Kidney (tissue), 22 donors: ENCODE measurements at places on chromosomes 11 and 22. TPM values are rescaled to one million over a fixed set of nuclear protein-coding genes. Genes with fewer than 3 reads are reported as not detected.

Gene TRIM29
- total RNA-seq = 32.9 TPM

DNA sequence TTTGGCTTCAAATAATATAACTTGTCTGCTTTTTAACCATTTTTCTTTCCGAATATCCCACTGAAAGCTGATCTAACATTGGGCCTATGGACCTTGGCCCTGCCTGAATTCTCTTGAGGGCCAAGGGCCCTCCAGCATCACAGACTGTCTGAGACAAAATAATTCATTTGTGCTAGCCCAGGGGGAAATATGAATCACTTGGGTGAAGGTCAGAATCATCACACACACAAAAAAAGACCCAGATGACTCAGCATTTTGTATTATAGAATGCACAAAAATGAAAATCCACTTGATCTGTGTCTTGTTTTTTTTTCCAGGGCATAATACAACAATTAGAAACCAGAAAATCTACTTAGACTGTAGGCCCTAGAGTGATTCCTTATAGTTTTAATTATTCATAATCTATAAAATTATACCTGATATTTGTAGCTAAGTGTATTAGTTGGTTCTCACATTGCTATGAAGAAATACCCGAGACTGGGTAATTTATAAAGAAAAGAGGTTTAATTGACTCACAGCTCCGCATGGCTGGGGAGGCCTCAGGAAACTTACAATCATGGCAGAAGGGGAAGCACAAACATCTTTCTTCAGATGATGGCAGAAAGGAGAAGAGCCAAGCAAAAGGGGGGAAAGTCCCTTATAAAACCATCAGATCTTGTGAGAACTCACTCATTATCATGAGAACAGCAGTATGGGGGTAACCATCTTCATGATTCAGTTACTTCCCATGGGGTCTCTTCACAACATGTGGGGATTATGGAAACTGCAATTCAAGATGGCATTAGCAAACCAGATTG lies 15.6 kb upstream of the RDX start:
- DNase-seq = no peak

DNA sequence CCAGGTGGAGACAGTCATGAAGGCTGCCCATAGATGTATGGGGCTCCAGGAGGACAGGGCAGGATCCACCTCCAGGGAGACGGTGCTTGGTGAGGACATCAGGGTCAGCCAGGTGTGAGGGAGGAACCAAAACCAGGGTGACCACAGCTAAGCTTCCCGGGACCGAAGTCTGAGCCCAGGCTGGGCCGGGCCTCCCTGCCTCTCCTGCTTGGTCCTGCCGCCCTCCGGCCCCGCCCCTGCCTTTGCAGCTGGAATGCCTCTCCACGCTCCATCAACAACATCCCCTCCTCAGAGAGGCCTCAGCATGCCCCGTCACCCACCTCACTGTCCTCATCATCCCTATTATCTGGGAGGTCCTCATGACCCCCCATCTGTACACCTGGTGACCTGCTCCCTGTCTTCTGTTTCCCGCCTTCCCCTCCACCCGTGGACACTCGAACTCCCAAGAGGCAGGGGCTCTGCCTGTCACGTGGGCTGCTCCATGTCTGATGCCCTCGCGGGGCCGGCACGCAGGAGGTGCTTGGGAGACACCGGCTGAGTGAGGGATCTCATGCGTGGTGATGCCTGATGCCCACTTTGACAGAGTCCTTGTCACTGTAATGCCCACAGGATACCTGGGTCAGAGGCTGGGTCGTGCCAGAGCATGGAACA lies 59.4 kb downstream of the RTL6 start:
- DNase-seq = peak; percentile 46

DNA sequence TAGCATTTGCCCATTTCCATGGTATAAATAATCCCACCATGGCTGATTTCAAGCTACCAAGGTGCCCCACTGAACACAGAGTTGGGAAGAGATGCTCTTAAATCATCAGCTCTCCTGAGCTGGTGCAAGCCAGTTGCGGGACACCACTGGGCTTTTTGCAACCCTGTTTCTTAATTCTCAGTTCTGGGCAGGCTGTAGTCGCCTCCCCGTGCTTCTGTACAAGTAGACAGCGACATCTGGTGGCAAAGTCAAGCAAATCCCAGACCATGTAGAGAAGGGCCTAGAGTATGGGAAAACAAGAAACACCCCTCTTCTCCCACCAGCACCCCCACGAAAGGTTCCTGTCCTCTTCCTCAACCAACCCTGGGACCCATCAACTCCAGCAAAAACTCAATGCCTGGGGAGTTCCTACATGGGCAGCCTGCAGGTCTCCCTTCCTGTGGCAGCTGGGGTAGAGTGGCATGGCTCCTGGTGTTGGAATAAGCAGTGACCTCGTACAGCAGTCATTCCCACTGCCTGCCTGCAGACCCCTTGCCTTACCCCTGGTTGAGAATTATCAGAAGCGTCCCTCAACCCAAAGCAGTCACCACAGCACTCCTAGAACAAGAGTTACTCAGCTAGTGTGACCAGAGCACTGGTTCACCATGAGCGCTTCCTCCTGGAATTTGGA lies 68.4 kb downstream of the IGLL5 start:
- peak; percentile 80 for DNase-seq

DNA sequence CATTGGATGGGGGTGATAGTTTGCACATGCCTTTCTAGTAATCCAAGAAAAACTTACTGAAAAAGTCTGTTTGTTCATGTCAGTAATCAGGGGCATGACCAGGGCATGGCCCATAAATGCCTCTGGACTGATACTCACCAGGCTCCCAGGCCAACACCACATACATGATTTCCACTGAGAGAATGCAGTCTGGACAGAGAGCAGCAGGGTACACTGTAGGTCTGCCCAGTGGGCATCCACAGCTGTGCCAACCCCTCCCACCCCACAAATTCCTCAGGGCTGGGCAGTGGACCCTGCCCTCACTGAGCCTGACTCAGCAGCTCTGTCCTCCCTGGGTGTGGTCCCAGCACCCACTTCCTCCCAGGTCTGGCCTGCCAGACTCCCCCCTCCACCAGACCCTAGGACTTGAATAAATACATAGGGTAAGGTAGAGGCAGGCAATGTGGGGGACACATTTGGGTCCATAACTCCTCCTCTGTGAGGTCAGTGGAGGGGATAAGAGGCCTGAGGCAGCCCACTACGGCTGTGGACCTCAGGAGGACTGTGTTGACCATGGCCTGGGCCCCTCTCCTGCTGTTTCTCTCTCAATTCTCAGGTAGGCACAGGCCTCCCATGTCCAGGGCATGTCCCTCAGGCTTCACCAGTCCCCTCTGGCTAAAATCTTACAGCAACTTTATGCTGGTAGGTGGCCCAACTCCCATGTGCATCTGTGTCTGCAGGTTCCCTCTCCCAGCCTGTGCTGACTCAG lies 92.2 kb upstream of the TOP3B start:
- DNase-seq = no peak

Gene COMT
- total RNA-seq = 118 TPM

- DNase-seq = peak; percentile 91
Observed at GRCh38 chr11:102268083-102268984, 49.0 kb upstream of the BIRC3 start.

- no peak for DNase-seq
Observed at GRCh38 chr11:8341996-8342395, 78.3 kb upstream of the LMO1 start.

DNA sequence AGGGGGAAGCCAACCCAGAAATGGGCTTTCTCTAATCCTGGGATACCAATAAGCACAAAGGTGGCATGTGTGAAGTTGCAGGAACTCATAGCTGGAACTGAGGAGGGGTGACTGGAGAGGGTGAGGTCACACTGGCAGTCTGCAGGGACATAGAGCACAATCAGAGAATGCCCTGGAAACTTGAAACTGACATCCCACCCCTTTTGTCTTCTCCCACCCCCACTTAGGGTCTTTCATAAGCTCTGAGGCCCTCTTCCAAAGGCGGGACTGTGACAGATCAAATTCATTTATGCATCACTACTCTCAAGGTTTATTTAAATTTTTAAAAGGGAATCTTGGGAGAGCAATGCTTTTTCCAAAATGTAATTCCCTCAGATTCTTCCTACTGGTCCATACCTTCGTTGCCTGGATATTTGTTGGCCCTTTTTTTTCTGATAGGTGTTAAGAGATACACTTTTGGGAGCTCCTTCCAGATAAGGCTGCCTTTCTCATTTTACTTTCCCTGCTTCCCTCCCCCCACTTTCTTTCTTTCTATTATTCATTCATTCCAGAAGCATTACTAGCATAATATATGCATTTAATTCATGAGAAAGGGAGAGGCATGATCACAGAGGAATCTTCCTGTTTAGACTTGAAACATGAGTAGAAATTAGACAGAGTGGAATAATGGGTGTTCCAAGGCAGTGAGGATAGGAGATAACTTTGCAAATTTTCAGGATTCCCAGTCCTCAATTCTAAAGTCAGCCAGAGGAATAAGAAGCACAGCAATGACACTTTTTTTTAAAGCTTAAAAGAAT lies 14.8 kb downstream of the OR51E2 start:
- DNase-seq = peak; percentile 53

DNA sequence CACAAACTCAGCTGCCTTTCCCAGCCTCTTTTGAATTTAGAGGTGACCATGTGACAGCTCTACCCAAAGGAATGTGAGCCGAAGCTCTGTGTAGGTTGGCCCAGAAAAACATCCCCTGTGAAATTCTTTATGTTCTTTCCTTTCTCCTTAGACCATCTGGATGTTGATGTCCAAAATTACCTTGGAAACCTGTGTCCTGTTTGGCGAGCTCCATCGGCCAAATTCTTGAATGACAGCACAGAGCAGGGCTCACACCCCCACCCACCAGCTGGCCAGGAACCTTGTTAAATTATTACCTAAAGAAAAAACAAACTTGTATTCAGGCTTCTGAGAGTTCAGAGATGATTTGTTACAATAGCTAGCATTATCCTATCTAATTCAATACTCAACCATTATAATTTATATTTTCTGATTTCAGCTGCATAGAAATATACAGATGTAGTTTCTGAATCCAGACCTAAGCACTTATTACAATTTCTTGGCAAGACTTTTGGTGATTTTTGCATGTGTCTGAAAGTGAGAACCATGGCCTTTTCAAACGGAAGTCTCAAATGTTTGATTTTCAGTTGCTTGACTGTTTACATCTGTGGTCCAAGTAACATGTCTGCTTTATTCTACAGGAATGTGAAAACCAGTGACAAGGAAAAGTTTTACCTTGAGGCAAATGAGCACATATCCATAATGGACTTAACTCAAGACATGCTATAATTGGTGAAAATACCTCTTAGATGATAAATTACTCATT lies 554.2 kb downstream of the NTM start:
- no peak for DNase-seq

DNA sequence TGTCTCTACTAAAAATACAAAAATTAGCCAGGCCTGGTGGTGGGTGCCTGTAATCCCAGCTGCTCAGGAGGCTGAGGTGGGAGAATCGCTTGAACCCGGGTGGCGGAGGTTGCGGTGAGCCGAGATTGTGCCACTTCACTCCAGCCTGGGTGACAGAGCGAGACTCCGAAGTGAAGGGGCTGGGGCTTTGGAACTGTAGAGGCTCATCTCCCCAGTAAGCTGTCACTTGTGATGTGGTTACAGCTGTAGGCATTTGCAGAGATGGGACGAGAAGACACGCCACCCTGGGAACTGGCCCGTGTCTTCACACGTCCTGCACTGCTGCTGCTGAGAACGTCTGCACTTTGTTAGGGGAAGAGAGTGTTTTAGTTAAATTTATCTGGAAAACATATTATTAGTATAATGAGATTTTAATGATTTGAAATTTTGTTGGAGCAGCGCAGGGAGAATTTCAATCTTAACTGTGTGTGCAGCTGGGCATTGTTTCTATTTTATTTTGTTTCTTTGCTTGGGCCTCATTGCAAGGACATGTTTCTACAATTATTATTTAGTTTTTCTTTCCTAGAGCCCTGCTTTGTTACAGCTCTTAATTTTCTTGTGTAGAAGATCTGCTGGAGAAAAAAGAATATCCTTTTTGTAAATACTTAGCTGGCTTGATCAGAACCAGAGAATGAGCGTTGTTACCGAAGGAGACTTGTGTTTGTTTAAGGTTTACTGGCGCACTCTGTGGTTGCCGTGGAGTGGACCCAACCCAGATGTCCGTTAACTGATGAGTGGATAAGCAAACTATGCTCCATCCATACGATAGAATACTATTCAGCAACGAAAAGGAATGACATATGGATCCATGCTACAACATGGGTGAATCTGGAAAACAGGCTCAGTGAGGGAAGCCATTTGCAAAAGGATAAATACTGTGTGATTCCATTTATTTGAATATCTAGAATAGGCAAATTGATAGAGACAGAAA lies 18.4 kb downstream of the PARVB start:
- DNase-seq = no peak
